ENCODE measurements at places on chromosomes 1 and 21.

- DNase-seq: no peak
Observed at GRCh38 chr1:94296018-94296417, 58.6 kb upstream of the ARHGAP29 start.

DNA sequence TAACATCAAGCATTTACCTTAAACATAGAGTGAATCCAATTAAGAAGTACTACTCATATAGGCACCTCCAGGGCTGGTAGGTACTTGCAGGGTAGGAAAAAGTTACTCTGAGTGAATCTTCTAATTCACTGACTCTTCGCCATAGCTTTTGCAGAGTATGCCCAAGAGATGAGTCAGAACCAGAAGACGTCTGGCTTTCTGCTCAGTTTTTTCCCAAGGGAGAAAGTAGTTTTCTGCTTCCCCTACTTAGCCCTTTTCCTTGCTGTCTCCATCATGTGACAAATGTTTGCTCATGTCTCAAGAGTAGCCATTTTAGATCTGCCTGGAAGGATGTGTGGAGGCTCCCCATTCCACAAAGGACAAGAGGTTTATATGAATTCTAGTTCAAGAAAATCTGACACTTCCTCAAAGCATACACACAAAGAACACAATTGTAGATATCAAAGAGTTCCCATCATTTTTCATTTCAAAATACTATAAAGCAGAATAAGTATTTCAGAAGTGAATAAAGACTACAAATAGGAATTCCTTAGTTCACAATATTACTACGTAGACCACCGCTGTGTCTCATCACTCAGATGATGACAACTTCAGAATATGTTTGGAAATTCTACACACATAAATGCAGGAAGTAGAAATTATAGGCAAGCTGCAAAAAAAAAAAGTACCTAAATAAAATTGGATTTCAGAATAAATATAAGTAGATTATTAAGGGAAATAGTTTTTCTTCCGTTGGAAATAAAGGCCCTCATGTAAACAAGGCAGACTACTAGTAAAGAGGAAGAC, 98.5 kb downstream of the ASH1L start:
- no peak for DNase-seq

GRCh38 chr1:237687804-237688203, 202.9 kb downstream of the ZP4 start:
- DNase-seq: no peak

DNA sequence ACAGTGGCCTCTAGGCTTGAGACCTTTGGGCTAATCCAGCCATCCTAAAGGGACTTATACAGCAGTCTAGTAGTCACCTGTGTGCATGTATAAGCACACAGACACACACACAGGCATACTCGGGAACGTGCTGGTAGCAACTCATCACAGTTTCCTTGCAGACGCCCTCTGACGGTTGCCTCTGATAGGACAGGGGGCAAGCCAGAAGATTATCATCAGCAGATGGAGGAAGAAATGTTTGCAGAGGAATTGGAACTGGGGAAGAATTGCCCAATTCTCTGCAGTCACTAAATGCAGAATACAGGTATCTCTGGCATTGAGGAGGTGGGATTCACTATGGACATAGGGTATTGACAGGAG, 222.2 kb downstream of the C1orf94 start:
- no peak for DNase-seq

- DNase-seq: no peak
Observed at GRCh38 chr1:208216062-208216461, 28.1 kb downstream of the PLXNA2 start.

DNA sequence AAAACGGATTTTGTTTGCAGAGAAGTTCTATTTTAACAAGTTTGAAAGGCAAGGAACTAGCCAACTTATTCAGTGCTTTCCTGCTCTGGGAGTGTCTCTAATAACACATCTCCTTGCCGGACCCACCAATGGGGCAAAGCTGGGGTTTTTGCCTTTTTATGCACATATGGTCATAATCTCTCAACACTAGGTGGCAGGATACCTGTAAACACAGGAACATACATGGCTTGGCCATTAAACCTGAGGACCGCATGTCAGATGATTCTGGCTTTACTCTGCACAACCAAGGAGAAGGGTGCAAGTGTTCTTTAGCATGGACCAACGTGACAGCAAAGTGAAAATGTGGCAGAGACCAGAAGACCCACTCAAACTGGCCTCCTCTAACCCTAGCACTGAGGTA, 4.9 kb downstream of the TMEM9 start:
- DNase-seq: peak; percentile 21

- DNase-seq: no peak
Observed at GRCh38 chr1:27135541-27136235, 19.2 kb downstream of the SLC9A1 start.

DNA sequence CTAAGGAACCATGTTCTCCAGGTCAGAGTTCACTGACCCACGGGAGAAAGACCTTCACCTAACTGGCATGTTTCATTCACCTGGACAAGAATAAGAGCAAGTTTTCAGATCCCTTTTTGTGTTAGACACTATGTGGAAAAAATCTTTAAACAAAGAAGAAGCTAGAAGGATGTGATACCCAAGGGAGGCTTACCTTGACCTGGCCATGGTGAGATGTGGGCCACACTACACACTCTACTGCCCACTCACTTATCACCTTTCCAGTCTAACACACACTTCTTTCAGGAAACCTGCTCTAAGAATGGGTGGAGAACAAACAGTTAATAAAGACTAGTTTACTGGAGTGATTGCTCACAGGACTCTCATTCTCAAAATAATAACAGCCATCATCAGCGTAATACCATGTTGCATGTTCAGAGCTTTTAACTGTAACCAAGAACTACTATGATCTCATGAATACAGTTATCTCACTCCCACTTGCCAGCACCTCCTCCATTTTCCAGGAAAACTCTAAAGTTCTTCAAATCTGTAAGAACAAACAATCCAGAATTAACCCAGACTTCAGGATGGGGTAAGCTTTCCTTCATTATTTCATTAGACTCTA, 1.4 kb downstream of the RGS8 start:
- no peak for DNase-seq

DNA sequence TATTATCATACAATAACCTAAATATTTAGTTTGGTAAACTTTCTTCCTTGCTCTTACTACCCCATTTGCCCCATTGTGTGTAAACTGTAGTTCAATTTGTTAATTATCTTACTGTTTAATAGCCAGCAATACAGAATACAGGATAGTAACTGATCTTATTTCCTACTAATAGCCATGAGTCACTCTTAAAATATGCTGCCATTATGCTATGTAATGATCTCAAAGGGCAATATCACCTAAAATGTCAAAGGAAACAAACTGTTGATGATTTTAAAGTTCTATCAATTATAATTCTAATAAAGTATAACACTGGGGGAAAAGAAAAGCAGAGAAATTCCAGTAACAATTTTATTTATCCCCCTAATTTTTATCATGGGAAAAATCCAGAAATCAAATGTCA, 4.3 kb downstream of the SLC30A1 start:
- no peak for DNase-seq

- DNase-seq: no peak
Observed at GRCh38 chr1:207328004-207328403, 6.5 kb downstream of the CD55 start.

DNA sequence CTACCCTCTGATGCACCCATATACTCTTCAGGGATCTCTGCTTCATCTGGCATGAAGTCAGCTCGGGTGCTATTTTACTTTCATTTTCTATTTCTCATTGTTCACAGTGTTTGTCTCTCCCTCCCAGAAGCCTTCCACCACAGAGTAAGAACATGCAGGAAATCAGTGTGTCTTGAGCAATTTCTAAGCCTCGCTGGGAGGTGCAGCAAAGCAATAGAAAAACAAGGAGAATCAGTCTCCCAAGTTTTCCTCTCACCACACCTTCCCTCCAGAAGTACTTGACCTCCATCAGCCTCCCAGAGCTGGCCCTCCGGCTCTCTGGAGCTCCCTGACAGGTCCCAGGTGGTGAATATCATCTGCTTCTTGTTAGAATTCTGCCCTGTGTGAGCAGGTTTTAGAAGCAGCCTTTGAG, 594.7 kb upstream of the CAMK1G start:
- DNase-seq: no peak

DNA sequence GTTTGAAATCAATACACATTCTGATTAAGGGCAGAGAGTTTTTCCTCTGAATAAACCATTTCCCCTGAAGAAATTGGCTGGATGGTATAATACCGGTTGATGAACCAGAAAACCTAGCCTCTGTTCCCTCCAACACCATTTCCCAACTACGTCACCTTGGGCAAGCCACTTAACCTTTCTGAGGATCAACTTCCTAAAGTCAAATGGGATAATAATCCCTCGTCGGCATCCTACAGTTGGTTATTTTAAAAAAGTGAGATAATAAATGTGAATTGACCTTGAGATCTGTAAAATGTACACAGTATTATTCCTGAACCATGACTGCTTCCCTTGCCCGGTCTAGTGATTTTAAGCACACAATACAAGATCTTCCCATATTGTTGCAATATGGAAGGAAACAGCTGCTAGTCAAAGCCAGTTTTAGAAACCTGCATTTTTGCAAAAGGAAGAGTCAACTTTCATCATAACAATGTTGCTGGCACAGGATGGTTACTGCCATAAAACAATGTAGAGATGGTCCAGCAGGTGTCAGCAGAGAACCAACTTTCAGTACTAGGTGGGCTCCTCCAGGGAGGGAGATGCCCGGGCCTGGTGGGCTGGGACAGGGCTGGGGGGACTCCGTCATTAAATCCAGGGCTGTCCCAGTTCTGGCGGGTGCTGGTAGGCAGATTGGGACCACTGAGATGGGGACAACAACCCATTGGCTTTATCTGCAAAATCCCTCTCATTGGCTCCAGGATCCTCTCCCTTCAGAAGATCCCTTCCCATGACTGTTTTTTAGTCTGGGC, 5.2 kb upstream of the HLX start:
- DNase-seq: peak; percentile 30

- no peak for DNase-seq
Observed at GRCh38 chr1:237031480-237031879, 10.5 kb upstream of the RYR2 start.

- DNase-seq: no peak
Observed at GRCh38 chr1:89143484-89143883, 17.6 kb upstream of the GBP2 start.

- peak; percentile 34 for DNase-seq
Observed at GRCh38 chr1:193539731-193540459, 353.5 kb upstream of the B3GALT2 start.

- DNase-seq: no peak
Observed at GRCh38 chr1:7753641-7754040, 17.5 kb upstream of the VAMP3 start.

- DNase-seq: no peak
Observed at GRCh38 chr1:1146026-1146425, 27.7 kb upstream of the TTLL10 start.

- DNase-seq: peak; percentile 69
Observed at GRCh38 chr1:153355445-153356071, 2.1 kb upstream of the S100A9 start.

GRCh38 chr1:236998546-236998945, 5.7 kb downstream of the MT1HL1 start:
- no peak for DNase-seq
